ENCODE measurements at places on chromosomes 13 and 19.

DNA sequence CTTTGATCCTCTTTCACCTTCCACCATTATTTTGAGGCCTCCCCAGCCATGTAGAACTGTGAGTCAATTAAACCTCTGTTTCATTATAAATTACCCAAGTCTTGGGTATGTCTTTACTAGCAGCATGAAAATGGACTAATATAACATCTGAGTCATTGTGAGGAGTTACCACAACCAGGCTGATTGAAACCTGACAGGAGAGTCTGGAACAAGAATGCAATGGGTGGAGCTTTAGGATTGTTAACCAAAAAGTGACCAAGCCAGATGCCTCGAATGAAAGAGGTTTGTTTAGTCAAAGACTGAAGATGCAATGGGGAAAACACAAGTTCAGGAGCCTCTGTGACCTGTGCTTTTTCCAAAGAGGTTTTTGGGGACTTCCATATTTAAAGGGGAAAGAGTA is 659.0 kb downstream of the SLITRK6 start:
- no peak for DNase-seq

- DNase-seq, result no peak
Measured at GRCh38 chr13:61413572-61414535, 1.8 kb downstream of the PCDH20 start.

- no peak for DNase-seq
Measured at GRCh38 chr19:29964171-29964570, 22.1 kb downstream of the URI1 start.

GRCh38 chr13:107678075-107678689 is 537.2 kb downstream of the LIG4 start:
- DNase-seq, result no peak

DNA sequence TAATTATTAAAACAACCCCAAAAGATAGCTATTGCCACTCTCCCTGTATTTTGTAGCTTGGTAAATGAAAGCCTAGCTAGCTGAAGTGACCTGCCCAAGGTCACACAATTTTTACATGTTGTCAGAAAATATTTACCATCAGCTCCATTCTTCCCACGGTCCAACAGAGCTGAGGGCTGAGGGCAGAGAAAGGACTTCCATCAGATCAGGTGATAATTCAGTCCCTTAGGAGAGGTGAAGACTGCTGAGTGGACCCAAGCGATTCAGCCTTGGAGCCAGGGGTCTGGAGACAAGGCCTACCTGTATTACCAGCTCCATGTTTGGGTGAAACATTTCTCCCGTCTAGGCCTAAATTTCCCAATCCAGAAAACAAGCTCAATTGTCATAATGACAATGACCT is 149.5 kb upstream of the TSHZ3 start:
- DNase-seq, result no peak

- no peak for DNase-seq
Measured at GRCh38 chr13:50060718-50061117, 45.5 kb downstream of the KCNRG start.

GRCh38 chr13:80612804-80613203 is 271.9 kb upstream of the SPRY2 start:
- DNase-seq, result no peak

DNA sequence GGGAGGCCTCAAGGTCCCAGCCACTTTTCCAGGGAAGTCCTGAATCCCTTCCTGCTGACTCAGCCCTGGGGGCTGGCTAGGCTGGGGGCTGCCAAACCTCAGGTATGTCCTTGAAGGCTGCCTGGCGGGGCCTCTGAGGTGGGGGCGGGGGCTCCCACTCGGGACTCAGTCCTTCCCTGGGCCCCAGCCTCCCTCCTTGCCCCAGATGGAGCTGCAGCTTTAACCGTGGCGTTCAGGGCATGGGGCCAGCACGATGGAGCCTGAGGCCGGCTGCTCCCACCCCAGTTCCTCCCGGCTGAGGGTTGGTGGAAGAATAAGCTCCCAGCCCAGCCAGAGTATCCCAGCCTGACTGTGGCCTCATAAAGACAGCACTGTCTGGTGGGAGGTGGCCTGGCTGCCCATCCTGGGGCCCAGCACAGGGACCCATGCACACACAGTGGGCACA is 12.4 kb downstream of the CILP2 start:
- no peak for DNase-seq
